HT-29 (cell line): ENCODE measurements at places on chromosomes 13 and 19.

DNA sequence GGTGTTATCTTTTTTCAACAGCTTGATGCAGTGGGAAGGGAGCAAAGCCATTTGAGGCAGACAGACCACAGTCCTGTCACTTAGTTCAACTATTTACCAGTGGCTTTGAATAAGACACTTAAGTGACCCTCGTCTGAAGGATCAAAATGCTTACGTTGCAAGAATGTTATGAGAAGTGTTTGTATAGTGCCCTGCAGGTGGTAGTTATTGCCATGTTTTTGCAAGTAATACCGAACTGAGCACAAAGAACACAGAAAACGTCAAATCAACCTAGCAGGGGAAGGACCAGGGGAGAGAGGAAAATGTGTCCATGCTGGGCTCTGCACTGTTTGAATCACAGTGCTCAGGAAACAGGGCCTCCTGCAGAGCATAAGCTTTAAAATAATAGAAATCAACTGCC lies 2.8 kb downstream of the SOHLH2 start:
- no peak for DNase-seq

- DNase-seq: no peak
Measured at GRCh38 chr19:19475015-19475765, 40.2 kb downstream of the TSSK6 start.

DNA sequence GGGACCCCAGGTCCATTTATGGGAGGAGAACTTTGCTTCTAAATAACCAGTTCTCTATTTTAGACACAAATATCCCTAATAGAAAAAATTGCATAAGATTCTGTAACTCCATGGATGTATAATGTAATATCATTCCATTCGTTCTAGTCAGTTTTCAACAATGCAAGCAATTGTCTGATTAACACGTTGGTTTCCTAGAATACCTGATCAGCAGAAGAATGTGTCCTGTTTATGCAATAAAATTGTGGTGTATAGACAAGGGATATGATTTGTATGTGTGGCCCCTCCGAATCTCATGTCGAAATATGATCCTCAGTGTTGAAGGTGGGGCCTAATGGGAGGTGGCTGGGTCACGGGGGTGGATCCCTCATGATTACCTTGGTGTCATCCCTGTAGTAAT lies 62.1 kb downstream of the RUBCNL start:
- DNase-seq: no peak

DNA sequence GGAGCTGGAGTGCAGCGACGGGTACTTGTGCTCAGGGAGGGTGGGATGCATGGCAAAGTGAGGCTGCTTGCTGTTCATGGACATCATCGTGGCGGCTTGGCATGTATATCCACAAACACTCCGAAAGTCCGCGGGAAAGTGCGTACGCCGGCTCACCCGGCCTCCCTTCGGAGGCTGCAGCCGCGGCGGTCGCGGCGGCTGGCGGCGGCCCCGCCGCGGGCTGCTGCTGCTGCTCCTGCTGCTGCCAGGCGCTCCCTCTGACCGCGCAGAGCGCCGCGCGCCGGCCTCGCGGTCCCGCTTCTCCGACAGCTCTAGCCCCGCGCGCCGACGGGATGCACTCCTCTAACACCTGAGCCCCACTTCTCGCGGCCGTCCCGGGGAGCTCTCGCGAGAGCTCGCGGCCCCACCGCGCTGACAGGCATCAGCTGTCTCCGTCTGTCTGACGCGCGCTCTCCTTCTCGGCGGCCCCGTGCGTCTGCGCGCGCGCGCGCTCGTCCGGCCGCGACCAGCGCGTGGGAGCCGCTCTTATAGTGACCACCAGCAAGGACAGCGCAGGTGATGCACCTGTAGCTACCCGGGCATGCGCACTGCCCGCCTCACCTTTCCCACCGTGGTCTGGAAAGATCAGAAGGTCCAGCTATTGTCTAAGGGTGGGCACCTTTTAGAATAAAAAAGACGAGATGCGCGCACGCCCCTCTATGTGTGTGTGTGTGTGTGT lies at the start of gene POU4F1:
POU4F1 (minus strand) TSS at position 313 of the 718 bp plus-strand sequence; CDS start at position 87, 226 bp downstream.
- DNase-seq: no peak

GRCh38 chr19:15538774-15539173 lies 30.4 kb downstream of the CYP4F22 start:
- DNase-seq: no peak

DNA sequence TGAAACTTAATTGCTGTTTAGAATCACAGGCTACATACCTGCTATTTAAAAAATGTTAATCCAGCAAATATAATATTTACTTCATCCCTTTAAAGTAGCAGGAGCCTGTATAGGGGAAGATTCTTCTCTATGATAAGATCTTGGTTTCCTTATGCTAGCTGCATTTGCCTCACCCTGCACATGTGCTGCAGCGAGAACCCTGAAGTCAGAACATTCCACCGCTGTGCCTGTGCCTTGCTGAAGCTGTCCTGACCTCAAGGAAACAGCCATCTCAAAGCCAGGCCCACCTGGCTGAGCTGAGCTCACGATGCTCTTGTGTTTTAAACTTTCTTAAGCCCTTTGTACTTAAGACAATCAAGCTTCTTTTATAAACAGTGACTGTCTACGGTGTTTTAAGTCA lies 355.0 kb upstream of the PCDH20 start:
- DNase-seq: no peak

- no peak for DNase-seq
Measured at GRCh38 chr13:110589793-110590390, 25.5 kb upstream of the NAXD start.

DNA sequence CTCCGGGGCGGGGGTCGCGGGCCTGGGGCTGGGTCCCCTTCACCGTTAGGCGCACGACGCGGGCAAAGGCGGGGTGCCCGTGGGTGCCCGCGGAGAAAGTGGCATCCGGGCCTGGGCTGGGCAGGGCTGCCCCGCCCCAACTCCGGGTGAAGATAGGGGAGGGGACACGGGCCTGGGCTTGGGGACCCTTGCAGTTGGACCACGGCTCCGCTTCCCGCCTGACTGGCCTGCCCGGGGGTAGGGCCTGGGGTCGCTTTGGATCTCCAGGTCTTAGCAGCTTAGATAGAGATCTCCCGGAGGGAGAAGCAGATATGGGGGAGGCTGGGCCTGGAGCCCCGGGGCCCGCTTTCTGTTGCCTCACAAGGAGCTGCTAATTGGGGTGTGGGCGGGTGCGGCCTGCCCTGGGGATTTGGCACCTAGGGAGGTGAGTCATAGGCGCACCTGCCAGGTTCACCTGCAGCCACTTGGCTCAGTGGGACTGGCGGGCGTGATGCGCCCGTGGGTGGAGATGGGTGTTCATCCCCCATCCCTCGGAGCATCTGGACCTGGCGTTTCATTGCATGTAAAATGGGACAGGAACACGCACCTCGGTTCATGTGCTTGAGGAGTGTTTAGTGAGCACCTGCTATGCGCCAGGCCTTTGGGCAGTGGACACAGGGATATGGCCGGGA lies 585 bp downstream of the MAP1S start:
- DNase-seq: peak; percentile 7

- DNase-seq: no peak
Measured at GRCh38 chr13:45068036-45069001, 52.0 kb upstream of the GTF2F2 start.

DNA sequence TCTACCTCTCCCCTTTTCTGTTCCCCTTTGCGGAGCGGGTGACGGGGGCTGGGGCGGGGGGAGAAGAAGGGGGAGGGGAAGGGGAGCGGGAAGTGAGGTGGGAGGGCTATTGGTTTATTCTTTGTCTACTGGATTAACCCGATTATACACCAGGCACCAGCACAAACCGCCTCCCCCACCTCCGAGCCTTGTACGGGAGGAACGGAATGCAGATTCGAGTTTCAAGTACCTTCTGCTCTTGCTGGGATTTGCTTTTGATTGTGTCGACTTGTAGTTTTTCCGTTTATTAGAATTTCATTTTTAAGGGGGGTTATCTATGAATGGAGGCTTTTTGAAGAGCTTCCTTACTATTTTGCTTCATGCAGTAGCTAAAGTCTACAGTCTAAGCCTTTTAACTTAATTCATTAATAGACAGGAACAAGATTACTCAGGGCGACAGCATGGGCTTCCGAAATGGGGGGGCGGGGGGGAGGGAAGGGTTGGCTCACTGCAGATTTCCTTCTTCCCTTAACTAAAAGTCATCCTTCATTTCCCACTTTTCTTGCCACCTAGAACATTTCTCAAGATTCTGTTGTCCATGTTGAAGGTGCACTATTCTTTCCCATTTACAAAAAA lies 937 bp upstream of the SPRY2 start:
- DNase-seq: peak; percentile 71

DNA sequence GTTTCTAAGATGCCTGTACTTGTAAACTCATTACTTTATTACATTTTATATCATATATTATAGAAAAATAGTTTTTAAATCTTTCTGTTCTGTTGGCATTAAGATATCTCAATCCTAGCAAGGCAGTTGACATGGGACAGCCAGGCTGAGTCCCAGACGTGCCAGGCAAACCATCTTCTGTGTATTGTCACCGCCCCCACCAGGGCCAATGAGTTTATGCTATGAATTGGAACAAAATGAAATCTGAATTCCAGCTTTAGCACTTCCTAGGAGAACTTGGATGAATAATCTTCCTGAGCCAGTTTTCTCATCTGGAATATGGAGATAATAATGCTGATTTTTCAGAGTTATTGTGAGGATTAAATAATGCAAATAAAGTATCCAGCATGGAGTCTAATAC lies 79.9 kb upstream of the GSX1 start:
- DNase-seq: peak; percentile 56

GRCh38 chr19:28313633-28314032 lies 899.3 kb downstream of the UQCRFS1 start:
- no peak for DNase-seq

- DNase-seq: no peak
Measured at GRCh38 chr13:31963631-31964030, 67.9 kb upstream of the FRY start.

DNA sequence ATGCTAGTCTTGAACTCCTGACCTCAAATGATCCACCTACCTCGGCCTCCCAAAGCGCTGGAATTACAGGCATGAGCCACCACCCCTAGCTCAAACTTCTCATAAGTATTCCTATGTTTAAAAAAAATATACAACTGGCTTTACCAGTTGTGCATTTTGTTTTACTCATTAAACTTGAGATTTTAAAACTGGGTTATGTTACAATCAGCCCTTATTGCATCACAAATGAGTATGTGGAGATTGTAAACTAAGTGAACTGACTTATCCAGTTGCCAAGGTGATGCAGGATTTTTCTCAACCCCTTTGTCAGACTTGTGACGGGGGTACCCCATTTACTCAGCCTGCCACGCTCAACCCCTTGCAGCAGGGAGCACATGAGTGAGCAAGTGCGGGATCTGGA lies 14.4 kb upstream of the GTF2F2 start:
- DNase-seq: no peak

GRCh38 chr13:94318418-94318817 lies 161.1 kb downstream of the DCT start:
- DNase-seq: no peak

DNA sequence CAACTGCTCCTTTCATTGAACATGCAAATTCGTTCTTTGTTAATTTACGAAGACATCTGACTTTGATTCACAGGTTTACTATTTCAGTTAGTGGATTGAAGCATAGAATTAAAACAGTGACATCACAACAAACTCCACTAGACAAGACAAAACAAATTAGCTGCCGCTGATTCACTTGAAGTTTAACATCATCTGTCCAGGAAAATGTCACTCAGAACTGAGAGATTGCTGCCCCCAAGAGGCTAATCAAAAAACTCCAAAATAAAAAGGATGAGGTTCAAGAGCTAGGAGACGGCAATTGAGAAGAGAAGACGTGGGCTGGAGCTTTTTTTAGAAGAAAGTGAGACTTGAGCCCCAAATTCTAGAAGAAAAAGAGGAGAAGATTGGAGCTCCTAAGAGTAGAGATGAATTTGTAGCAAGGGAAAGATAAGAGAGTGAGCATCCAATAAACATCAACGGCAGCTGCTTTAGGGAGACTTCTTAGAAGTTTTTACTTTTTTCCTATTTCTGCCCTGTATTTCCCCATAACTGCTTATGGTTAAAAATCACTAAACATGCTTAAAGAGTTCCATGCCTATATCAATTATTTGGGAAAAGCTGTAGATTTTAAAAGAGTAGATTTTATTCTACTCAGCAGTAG lies 40.8 kb upstream of the TPP2 start:
- peak; percentile 63 for DNase-seq

DNA sequence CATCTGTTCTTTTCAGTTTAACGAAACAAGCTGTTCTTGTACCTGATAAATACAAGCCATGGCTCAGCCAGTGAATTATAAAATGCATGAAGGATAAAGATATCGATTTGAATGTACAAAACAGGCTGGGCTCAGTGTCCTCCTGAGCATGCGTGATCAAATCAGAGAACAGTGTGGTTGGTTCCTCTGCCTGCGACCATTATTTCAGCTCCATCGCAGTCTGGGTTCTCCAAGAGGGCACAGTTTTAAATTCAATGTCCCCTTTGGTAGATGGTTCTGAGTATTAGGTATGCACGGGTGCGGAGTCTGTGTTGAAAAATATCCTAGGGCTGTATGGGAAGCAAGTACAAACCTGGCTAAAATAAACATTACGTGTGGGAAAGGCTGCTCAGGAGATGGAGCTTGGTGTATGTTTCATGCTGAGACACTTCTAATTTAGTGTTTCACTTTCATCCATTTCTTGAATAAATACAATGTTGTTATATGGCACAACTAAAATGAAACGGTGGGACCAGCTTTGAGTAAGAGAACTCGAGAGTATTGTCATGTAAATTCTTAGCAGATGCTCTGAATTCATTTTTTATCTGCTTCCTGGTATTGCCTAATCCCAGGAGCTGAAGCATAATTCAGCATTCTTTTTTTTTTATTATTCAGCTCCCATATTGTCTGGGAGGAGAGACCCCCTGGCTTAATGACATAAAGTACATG lies 458.7 kb downstream of the MYO16 start:
- no peak for DNase-seq

GRCh38 chr19:44696939-44697669 lies 1.8 kb upstream of the CEACAM16 start:
- DNase-seq: no peak

DNA sequence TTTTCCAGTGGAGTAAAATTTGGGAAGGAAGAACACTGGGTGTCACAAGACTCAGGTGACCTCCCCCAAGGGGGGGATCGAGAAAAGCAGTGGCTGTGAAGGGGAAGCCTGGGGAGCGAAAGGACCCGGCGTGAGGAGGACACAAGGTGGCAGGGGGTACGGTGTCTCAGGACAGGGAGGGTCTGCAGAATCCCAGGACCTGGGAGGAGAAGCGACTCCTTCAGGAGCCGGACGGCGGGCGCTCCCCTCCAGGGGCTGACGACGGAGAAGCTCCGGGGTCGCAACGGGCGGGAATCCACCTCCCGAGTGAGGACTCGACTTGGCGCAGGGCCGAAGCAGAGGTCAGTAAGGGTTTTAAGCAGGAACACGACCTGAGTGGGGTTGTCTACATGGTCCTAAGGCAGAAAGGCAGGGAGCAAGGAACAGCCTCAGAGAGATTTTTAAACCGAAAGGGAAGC lies 529 bp downstream of the ZNF836 start:
- no peak for DNase-seq

DNA sequence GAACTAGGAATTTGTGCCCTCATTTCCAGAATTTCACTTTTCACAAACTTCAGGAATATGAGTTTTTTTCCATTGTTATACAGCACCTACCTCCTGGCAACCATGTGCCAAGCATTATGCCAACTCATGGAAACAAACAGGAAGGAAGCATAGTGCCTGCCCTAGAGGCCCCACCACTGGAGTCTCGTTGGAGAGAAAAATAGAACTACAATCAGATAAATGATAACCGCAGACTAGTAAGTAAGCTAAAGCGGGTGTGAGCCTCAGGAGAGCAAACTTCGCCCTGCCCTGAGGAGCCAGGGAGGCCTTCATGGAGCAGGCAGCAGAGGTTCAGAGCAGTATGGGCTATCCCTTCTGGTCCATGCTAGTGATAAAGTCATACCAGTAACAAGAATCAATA lies 75.9 kb downstream of the FRY start:
- no peak for DNase-seq
